CD4-positive, alpha-beta memory T cell (primary cell): ENCODE measurements at places on chromosomes 2 and 18. TPM values are rescaled to one million over a fixed set of nuclear protein-coding genes. Genes with fewer than 3 reads are reported as not detected.
A peak's percentile ranks its signal among the peaks of the same experiment; 100 is the strongest.

DNA sequence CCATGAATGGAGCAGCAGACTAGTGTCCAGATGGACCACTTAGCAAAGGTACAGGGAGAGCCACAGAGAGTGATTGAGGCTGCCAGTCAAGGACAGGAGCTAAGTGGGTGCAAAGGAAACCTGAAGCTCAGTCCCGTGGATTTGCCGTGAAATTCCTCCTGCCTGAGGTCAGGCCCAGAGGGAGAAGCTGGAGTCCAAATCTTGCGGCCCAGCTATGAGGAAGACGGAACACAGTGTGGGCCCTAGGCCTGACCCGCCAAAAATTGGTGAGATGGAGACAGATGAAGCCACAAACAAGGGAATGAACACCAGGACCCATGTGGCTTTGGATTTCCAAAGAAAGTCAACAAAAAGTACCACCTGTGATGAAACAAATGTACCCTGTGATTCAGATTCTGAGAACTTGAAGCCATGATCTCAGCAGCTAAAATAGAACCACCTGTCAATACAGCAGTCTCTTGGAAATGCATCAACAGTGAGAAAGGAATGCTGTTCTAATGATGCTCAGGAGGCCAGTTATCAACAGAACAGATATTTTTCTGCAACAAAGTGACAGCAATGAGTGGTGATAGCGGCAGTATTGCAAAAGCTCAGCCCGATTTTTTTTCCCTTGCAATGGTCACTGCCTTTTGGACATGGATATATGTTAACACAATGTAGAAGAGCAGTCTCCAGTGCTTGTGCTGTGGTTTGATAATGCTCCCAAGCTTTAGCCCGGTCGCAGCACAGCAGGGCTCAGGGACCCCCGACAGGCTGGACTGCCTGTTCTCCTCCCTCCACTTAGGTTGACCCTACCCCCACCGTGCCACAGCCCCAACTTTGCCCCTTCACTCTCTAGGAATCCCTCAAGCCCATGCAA is 10.7 kb downstream of the COL6A3 start:
- DNase-seq: no peak
- no peak overlapping the region for H3K4me3 ChIP-seq
- H3K27ac ChIP-seq: no peak overlapping the region
- H3K4me1 ChIP-seq: no peaks in the 10 kb centered on the region
- no peaks in the 10 kb centered on the region for H3K36me3 ChIP-seq
- no peaks in the 10 kb centered on the region for H3K27me3 ChIP-seq

DNA sequence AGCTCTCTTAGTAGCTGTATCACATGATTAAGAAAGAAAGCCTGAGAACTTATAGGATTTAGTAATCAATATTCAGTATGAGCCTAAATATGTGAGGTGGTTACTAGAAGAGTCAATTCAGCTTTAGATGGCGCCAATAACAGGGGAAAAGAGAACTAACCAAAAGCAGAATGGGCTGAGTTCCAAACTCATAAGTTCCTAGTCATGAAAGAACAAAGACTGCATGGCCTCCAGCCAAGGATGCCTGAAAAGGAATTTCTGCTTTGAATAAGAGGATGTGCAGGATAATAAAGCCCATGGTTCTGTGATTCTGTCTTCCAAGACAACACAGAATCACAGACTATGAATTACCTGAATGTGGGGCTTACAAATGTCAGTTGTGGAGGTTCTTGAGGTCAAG is 196.5 kb downstream of the SATB2 start:
- H3K27ac ChIP-seq: no peak overlapping the region
- no peaks in the 10 kb centered on the region for H3K27me3 ChIP-seq
- H3K4me3 ChIP-seq: no peak overlapping the region
- no peak for DNase-seq
- H3K4me1 ChIP-seq: no peaks in the 10 kb centered on the region

DNA sequence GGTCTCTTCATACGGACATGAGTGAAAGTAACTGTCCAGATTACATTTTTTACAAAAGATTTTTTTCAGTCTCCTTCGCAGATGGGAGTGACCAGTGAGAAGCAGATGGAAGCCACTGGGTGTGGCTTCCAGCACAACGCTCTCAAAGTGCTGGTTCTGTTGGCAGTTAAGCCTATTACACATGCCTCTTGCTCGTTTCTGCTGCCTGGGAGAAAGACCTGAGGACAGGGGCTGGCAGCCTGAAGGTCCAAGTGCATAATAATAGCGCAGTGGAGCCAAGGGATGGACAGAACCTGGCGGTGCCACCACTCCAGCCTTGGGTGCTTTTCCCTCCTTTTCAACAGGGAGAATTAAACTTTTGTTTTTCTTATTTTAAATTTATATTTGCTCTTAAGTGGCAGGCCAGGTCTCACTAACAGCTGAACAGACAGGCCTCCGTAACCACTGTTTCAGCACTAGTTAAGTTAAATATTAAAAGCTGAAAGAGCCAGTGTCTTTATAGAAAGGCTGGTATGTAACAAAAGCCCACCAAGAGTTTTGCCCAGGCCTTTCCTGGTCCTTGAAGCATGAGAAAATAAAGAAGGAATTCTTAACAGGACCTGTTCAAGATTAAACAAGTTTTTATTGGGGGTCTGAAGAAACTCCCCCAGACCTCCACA is 1.2 kb upstream of the SKA1 start:
- no peaks in the 10 kb centered on the region for H3K36me3 ChIP-seq
- peaks cover 5% of the 10 kb centered on the region for H3K27me3 ChIP-seq

DNA sequence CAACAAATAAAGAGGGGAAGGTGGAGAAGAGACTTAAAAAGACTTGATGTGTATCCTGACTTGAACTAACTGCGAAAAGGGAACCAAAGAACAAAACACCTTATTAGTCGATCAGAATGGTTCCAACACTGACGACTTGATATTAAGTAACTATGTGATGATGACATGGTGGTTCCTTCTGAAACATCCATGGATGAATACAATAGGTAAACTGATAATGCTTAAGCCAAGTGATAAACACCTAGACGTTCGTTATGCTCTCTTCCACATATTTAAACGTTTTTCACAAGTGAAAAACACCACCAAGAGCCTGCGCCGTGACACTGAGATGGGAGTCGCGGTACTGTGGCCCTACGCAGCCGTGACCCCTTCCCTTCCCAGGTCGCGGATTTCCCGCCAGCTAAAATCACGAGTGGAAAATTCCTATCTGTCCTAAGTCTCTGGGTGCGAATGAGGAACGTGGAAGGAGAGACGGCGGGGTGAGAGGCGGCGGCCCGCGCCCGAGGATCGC is 797 bp downstream of the TTC32 start:
- no peak for DNase-seq
- H3K4me1 ChIP-seq: peaks cover 42% of the 10 kb centered on the region
- H3K4me3 ChIP-seq: peak overlapping the region; percentile 63
- no peaks in the 10 kb centered on the region for H3K36me3 ChIP-seq

GRCh38 chr2:9146646-9147045 is 60.0 kb upstream of the ASAP2 start:
- peaks cover 4% of the 10 kb centered on the region for H3K27me3 ChIP-seq
- no peak overlapping the region for H3K27ac ChIP-seq
- peaks cover 5% of the 10 kb centered on the region for H3K4me1 ChIP-seq
- DNase-seq: no peak
- H3K36me3 ChIP-seq: no peaks in the 10 kb centered on the region

DNA sequence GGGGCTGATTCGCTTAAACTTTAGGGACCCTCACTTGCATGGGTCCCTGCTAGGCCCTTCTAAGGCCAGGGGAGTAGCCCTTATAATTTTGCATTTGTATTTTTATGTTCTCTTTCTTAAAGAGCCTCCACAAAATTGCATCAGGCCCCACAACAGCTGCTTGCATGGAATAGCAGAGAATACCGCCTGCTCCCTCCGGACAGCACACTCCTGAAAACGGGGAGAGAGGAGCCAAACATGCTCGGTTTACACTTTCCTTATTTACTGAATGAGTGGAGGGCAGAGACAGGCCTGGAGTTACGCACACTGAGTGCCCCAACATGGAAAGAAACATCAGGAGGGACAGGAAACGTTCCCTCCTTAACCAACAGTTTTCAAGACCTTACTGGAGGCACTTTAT is 132.2 kb downstream of the ANTXR1 start:
- H3K27ac ChIP-seq: no peak overlapping the region
- no peaks in the 10 kb centered on the region for H3K36me3 ChIP-seq
- no peaks in the 10 kb centered on the region for H3K27me3 ChIP-seq
- no peak overlapping the region for H3K4me3 ChIP-seq

- no peaks in the 10 kb centered on the region for H3K27me3 ChIP-seq
- H3K4me3 ChIP-seq: no peak overlapping the region
- no peak overlapping the region for H3K27ac ChIP-seq
- DNase-seq: no peak
- H3K36me3 ChIP-seq: no peaks in the 10 kb centered on the region
These were observed 238.3 kb upstream of the TRIB2 start for GRCh38 chr2:12478151-12479064.

DNA sequence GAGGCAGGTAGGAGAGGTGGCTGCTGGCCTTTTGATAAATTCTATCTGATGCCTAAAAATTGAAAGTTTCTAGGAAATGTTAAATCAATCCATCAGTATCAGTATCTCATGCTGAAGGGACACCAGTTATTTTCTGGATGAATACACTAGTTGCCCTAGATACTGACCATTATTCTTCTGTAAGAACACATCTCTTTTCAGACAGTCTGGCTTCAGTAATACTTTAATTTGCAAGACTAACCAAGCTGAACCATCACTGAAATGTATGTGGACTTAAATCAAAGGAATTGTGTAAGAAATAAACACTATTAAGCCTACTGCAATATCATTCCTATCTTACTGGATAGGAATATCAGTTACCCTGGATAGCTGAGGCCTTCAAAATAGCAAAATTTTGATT is 1546.3 kb downstream of the LRP1B start:
- no peaks in the 10 kb centered on the region for H3K27me3 ChIP-seq
- H3K4me1 ChIP-seq: no peaks in the 10 kb centered on the region
- H3K27ac ChIP-seq: no peak overlapping the region
- no peaks in the 10 kb centered on the region for H3K36me3 ChIP-seq

DNA sequence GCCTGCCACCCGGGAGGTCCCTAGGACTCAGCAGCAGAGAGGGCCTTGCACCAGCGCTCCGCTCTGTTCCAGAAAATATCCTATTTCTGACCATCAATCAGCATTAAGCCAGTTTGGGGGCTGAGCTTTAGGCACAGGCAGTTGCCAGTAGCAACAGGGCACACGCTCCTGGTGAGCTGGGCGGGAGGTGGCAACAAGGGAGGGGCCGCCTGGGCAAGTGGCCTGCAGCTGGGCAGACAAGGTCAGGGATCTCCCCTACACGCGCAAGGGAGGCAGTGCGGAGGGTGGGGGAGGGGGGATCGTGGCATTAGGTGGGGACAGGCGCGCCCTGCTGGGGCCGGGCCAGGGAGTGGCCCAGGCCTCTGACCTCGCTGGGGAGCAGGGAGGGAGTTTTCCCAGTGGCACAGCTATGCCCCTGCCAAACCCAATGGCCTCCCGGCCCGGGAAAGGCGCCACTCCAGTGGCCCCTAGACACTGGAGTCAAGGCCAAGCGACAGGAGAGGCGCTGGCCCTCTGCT is 302.8 kb downstream of the NCKAP5 start:
- no peaks in the 10 kb centered on the region for H3K36me3 ChIP-seq
- no peaks in the 10 kb centered on the region for H3K4me1 ChIP-seq
- H3K27me3 ChIP-seq: no peaks in the 10 kb centered on the region
- no peak overlapping the region for H3K4me3 ChIP-seq
- H3K27ac ChIP-seq: no peak overlapping the region
- DNase-seq: no peak

DNA sequence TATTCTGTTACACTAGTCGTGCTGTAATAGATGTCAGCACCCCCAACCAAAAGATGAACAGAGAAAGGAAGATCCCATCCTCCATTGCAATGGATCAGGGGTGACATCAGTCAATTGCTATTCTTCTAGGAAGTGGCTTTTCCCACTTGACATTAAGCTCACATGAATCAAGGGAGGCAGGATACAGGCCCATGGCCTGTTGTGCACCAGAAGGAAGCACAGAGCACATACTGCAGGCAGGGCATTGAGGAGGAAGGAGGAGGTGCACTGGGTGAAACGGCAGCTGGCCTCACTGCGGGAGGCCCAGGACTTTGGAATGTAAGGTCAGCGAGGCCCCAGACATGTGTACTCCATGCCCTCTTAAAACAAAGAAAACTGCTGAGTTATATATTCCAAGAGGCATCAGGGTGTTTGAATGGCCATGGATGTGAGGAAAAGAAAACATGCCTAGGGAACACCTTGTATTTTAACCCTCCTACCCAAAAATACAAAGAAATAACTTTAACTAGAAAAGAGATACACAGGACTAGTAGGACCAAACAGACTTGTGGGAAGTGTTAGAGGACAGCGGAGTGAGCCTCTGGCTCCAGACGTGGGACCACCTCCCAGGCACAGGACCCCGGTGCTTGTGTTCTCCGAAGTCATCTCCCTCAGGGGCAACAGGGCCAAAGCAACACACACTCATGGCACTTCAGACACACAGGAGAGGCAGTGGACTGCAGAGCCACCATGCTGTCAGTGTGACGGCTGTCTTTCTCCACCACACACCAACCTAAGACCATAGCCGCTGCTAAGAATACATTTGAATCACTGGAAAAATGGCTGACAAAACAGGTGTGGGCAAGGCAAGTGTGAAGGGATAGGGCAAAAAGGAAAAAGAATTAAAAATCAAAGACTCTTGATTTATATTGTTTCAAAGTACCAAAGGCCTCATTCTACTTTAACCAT is 51.4 kb upstream of the RIOK3 start:
- H3K4me1 ChIP-seq: no peaks in the 10 kb centered on the region
- no peaks in the 10 kb centered on the region for H3K36me3 ChIP-seq
- no peak for DNase-seq

DNA sequence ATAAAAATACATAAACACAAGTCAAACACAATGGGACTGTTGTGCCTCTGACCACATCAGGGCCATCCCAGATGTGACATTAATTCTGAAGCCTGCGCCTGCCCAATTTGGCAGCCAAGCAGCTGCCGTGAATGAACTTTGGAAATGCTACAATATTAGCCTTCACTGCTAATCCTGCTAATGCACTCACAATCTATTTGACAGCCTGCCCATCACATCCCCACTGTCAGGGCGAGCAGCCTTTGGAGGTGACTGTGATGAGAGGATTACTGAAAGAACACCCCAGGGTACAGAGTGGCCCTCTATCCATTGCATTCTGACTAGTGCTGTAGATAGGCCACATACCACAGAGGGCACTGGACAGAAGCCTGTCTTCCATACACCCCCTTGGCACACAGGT is 21.6 kb downstream of the OSR1 start:
- DNase-seq: no peak
- no peak overlapping the region for H3K4me3 ChIP-seq
- H3K27me3 ChIP-seq: no peaks in the 10 kb centered on the region
- no peak overlapping the region for H3K27ac ChIP-seq

CCDC68 gene
- not detected for polyA plus RNA-seq

SPP2 gene
- not detected for polyA plus RNA-seq

SYT4 gene
- polyA plus RNA-seq: not detected

TBR1 gene
- not detected for polyA plus RNA-seq

CEP76 gene
- polyA plus RNA-seq: 3.6 TPM
